ENCODE measurements at places on chromosomes 6 and 20.

DNA sequence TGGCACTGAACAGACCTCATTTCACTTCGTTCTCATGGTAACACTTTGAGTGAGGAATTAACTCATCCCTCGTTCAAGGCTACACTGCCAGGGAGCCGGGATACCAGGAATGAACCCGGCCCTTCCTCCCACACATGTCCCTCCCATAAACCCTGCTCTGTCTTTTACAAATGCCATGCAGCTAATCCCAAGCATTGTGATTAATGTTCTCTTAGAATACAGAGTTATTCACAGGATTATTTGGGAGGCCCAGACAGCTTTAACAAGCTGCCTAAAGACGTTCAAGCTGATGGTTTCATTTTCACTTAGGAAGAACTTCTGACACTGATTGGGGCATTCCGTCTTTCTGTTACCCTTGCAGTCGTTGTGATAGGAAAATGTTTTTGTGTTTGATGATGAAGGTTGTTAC, 42.5 kb upstream of the CD83 start:
- DNase-seq = no peak

DNA sequence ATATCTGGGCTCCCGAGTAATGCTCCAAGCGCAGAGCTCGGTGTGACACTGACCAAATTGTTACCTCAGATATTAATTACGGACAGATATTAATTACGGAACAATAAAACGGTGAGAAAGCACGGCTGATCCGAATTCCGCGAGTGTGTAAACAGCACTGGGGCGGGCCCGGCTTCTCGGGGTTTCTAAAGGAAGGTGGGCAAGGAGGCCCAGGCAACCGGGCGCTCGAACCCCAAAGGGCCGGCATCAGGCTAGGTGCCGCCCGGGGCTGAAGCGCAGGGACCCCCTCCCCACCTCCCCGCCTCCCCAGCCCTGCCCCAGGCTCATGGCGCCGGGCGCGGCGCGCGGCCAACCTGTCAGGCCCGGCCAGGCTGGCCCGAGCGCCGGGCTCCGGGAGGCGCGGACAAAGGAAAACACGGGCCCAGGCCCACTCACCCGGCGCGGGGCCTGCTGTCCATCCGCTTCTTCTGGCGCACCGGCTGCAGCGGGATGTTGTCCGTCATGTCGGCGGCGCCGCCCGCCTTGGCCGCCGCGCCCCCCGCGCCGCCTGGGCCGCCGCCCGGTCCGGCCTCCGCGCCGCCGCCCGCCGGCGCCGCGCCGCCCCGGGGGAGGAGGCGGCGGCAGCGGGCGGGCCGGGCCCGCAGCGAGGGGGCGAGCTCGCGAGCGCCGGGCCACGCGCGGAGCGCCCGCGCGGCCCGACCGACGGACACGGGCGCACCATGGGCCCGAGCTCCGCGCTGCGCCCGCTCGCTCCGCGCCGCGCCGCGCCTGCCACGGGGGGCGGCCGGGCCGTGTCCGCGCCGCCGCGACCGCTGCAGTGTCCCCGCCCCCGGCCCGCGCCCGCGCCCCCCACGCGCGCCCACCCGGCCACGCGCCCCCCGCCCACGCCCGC, at the start of gene ATP9A:
Gene ATP9A (minus strand): TSS at position 524 of the 892 bp plus-strand sequence. CDS start 21 bp downstream, at position 503.
- no peak for DNase-seq

DNA sequence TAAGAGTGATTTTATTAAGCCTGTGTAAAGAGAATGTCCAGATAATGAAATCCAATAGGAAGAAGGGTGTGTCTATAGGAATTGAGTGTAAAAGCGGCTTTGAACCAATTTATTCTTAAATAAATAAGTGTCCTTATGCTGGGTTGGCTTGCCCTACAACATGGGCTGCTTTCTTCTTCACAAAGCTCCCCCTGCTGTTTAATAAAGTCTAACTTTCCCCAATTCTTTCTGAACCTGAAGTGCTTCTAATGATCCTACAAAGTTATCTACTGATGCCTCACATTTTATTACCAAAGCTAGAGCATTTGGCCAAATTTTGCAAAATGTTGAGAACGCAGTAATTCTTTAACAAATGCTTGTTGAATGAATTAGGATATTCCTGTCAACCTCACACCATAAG, 36.3 kb upstream of the SIRT5 start:
- no peak for DNase-seq

DNA sequence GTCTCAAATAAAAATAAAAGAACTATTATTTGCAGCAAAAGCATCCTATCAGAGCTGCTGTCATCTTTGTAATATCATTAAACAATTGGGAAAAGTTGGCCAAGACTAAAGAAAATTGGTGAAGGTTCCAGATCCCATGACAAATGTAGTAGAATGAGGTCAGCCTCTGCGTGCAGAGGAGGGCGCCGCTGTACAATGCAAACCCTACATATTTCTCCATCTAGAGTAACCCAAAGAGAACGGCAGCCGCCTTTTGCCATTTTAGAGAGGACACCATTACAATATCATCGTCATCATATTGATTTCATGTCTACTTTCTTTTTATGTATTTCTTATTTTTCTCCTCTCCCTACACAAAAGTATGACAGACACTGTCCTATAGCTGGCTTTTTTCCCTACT, 59.5 kb downstream of the ZMYND8 start:
- DNase-seq = no peak

GRCh38 chr6:27894839-27895762, 17.1 kb downstream of the OR2B2 start:
- peak; percentile 39 for DNase-seq

DNA sequence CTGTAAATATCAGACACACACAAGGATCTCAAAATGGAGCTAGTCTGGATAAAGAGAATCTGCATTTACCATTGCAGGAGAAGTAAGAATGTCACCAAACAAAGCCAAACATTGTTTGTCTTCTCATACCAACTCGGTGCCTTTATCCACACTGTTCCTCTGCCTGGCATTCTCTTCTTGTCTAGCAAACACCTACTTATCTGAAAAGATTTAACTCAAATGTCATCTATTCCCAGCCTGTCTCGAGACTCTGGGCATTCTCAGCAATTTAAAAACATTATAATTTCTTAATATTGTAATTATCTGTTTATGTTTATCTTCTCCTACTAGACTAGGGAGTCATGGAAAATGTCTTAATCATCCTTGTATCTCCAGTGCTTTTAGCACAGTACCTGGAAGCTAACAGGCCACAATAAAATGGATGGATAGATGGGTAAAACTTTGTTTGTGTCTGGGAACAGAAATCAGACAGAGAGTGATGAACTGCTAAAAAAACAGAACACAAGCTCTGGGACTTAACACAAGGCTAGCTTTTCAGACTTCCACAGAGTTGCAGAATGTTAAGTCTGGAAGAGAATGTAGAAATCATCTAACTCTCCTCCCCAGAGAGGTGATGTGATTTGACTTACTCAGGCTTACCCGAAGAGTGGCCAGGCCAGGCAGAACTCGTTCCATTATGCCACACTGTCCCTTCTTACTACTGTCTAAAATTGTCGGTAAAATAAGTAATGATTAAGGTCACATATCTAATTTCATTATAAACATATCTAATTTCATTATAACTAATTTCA, 42.3 kb upstream of the FAM83C start:
- DNase-seq = no peak

- no peak for DNase-seq
Measured at GRCh38 chr6:170017603-170018320, 266.3 kb downstream of the ERMARD start.

GRCh38 chr6:155432293-155432692, 23.3 kb downstream of the NOX3 start:
- no peak for DNase-seq

GRCh38 chr20:50423758-50424157, 86.4 kb upstream of the PTPN1 start:
- DNase-seq = no peak

GRCh38 chr6:12761376-12762115, 45.0 kb downstream of the PHACTR1 start:
- DNase-seq = no peak

GRCh38 chr6:15280028-15280427, 34.2 kb downstream of the JARID2 start:
- DNase-seq = no peak

DNA sequence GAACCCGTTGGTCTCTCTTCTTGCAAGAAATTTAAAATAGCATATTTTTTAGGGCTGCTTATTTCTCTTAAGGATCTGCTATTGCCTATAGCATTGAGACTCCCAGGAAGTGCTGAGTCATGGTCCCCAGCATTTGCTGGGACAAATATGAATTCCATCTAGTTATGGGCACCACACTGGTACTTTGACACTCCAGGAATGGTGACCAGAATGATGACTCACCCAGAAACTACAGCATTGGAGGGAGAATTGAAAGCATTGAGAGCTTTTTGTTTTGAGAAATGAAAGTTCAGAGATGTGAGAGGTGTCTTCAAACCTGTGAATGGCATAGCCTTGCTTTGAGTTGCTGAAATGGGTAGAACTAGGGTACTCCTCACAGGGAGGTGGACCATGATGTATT, 699.7 kb downstream of the DHX35 start:
- no peak for DNase-seq

All from activated effector memory CD4-positive, alpha-beta T cell treated with Interleukin-2 at 50 U/mL for 16 hours (primary cell).